ENCODE measurements at places on chromosomes 1 and 21.

DNA sequence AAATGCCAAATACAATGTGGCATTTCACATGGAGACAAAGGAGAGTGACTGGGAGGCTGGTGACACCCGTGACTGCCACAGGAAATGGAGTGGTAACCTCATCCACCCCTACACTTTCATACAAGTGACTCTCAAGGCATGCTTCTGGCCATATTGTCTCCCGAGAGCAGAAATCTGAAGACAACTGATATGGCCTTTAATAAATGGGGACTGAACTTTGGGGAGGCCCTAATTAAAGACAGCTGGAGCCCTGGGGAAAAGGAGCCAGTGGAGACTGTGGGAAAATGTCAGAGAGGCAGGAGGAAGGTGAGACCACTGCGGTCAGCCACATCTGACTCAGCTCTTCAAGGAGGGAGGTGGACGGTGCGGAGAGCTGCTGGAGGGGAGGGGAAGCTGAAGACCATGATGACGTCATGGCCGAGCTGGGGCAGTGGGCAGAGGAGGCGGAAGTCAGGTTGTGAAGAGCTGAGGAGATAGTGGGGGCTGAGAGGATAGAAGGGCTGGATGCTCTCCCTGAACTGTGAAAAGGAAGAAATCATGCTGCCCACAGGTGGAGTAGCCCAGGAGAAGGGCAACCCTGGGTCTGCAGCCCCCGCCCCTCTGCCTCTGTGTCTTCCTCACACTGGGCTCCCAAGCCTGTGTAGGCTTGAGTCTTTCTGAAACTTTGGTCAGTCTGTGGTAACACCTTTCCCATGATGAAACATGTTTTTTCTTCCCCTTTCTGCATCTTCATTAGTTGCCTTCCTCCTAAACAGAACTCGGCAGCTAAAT is 14.0 kb upstream of the NCF2 start:
- DNase-seq: peak; percentile 92

GRCh38 chr1:61322008-61322744 is 239.8 kb downstream of the NFIA start:
- DNase-seq: no peak

- no peak for DNase-seq
Observed at GRCh38 chr1:11761285-11761684, 708 bp upstream of the C1orf167 start.

- no peak for DNase-seq
Observed at GRCh38 chr1:110249256-110249655, 39.1 kb downstream of the KCNC4 start.

DNA sequence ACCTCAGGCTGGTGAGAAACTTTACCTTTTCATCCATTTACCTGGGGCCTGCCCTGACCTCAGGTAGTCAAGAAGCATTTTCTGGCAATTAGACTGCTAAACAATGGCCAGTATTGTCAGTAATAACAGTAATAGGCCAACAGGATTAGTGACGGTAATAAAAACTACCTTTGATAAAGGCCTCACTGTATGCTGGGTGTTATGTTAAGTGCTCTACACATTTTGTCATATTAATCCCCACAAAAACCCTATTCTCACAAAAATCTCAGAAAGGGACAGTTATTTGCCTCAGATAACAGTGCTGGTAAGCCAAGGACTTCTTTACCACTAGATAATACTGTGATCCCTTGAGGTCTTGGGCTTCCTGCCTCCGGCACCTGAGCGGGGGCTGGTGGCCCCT is 191.4 kb downstream of the FOXD2 start:
- DNase-seq: no peak

GRCh38 chr1:19731311-19731821 is 66.7 kb downstream of the HTR6 start:
- DNase-seq: no peak

GRCh38 chr1:160971618-160972056 is 17.0 kb upstream of the ITLN2 start:
- peak; percentile 34 for DNase-seq

- DNase-seq: no peak
Observed at GRCh38 chr1:116448785-116449385, 75.8 kb downstream of the ATP1A1 start.

DNA sequence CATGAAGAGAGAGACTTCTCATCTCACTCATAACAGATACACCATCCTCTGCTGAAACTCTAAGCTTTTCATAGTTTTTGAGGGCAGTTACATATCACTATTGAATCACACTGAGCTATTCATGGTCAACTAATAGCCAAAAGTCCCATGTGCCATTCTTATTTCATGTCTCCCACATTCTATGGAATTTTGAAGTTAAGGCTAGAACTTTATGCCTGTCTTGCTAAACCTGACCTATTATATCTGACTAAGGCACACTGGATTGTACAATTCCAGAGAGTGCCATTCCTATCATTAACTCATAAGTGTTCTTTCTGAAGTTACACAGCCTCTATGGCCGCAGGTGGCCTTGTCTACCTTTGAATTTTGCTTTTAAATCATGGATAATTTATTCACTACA is 254.3 kb downstream of the PTPRC start:
- DNase-seq: no peak

DNA sequence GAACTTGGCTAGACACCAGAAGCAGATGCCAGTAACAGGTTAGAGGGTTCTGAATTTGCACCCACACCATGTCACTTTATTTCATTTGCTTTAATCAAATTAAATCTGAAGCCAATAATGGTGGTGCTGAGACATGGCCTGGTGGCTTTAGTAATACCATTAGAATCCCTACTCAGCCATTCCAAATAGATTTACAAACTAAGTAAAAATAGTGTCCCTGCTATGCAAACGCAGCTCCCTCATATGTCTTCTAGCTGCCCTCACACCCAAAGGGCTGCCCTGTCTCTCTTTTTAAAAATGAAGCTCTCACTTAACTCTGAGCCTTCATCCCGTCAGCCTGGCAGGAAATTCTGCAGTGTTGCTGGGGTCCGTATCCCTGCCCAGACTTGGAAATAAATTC is 21.1 kb downstream of the GLUL start:
- DNase-seq: no peak
